NT2/D1 (cell line): ENCODE measurements at places on chromosomes 7 and 10.
A peak's percentile ranks its signal among the peaks of the same experiment; 100 is the strongest.

GRCh38 chr7:46009211-46009610 lies 88.1 kb upstream of the IGFBP3 start:
- DNase-seq = no peak

GRCh38 chr10:130882906-130883305 lies 428.6 kb downstream of the TCERG1L start:
- no peak for DNase-seq

DNA sequence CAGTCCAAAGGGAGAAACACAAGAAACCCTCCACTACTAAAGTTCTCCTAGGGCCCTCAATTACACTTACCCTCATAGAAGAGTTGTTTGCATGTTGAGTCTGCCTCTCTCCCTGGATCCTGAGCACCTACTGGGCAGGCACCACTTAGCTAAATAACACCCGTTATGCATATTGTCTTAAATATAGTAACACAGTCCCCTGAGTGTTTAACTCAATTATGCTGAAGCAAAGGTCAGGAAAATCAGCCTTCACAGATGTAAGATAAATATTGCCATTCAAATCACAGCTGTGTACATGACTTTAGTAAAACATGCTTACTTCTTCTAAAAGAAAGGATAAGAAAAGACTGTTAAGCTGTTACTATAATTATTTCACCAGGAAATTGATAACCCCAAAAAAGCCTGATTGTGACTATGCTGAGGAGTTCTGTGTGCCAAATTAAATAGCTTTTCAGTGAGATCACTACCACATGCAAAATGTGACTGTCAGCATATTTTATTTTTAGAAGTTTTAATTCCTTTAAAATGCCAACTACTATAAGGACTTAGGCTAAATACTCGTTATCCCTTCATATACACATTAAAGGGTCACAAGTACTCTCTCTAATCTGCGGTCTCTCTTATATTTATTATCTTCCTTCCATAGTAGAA lies 733.9 kb upstream of the PHF14 start:
- DNase-seq = no peak

DNA sequence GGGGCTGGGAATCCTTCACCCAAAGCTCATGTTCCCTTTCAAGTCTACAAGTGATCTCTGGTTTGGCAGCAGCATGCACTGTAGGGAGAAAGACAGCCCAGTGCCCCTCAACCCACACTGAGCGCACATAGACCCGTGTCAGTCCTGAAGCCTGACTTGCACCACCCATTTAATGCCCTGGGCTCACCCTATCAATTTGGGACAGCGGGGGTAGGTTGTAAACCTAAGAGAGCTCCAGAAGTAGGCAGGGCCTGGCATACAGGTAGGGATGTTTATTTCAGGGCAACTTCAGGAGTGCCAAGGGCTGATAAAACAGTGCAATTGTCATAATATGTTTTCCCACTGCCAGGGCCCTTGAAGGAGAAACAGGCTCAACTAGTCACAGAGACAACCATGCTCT lies 3.5 kb upstream of the ATP6V0E2 start:
- no peak for DNase-seq

DNA sequence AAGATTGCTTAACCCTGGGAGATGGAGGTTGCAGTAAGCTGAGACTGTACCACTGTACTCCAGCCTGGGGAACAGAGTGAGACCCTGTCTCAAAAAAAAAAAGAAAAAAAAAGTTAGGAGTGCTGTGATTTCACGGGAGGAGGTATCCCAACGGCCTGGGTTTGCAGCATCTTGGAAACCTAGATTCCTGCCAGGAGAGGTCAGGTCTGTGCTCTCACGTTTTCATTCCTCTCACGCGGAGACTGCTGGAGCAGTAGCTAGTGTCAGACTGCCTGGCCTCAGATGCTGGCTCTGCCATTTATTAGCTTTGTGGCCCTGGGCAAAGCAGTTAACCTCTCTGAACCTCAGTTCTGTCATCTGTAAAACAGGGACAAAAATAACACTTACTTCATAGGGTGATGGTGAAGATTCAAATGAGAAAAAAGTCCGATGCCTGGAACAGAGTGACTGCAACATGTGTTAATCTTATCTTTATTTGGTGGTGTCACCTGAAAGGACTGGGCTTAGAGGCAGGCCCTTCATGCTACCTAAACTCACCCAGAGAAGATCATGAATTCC lies 94.9 kb downstream of the GAD2 start:
- DNase-seq = peak; percentile 54

DNA sequence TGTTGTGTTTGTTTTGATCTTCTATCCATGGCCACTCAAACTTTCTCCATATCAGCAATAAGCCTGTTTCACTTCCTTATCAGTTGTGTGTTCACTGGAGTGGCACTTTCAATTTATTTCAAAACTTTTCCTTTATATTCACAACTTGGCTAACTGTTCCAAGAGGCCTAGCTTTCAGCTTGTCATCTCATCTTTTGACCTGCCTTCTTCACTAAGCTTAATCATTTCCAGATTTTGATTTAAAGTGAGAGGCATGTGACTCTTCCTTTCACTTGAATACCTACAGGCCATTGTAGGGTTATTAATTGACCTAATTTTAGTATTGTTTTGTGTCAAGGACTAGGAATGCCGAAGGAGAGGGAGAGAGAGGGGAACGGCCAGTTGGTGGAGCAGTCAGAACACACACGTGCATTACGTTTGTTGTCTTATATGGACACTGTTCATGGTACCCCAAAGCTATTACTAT lies 5.5 kb upstream of the GNAT3 start:
- no peak for DNase-seq

- no peak for DNase-seq
Observed at GRCh38 chr10:34576797-34577196, 238.3 kb downstream of the PARD3 start.

GRCh38 chr7:131532570-131533091 lies 23.8 kb downstream of the PODXL start:
- no peak for DNase-seq

DNA sequence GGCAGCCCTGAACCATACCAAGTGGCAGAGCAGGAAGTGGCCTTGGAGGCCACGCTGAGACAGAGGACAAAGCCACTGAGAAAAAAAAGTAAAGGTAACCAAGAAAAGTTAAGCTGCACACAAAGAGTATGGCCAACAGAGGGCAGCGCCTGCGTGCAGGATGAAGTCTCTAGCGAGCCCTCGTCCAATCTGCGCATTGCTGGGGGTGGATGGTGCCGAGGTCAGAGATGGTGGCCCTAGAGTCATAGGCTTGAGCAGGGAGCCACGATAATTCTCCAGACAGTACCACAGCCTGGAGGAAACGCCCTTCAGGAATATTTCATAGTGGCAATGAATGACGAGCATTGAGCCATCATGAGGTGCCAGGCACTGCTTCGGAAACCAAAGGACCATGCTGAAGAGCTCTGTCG lies 9.7 kb downstream of the ATP6V0E2 start:
- peak; percentile 62 for DNase-seq

- DNase-seq = no peak
Observed at GRCh38 chr7:45324683-45325237, 167.2 kb downstream of the RAMP3 start.

DNA sequence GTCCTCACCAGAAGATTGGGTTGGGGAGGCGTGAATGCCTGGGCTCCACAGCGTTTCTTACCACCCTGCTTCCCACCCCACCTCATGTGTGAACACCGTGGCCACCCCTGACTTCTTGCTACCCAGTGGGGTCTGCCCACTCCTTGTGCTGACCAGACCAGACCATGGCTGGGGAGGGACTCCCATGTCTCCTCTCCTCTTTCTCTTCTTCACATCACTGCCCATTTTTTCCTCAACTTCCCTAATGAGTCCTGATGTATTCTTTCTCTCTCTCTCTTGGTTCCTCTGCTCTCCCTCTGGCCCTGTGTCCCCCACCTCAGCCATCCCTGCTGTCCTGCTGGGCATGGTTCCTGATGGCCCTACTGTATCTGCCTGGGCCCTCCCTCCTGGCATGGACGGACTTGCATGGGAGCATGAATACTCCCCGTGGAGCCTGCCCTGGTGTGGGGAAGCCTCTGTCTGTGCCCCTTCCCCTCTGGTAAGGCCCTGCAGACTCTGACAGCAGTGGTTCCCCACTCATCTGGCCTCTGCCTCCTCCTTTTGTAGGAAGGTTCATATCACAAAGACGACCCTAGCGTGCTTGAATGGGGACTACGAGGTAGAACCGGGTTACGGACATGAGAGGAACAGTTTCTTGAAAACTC lies 85.5 kb downstream of the ADCY1 start:
- DNase-seq = no peak

GRCh38 chr10:131532745-131533341 lies 221.3 kb upstream of the TCERG1L start:
- DNase-seq = no peak

DNA sequence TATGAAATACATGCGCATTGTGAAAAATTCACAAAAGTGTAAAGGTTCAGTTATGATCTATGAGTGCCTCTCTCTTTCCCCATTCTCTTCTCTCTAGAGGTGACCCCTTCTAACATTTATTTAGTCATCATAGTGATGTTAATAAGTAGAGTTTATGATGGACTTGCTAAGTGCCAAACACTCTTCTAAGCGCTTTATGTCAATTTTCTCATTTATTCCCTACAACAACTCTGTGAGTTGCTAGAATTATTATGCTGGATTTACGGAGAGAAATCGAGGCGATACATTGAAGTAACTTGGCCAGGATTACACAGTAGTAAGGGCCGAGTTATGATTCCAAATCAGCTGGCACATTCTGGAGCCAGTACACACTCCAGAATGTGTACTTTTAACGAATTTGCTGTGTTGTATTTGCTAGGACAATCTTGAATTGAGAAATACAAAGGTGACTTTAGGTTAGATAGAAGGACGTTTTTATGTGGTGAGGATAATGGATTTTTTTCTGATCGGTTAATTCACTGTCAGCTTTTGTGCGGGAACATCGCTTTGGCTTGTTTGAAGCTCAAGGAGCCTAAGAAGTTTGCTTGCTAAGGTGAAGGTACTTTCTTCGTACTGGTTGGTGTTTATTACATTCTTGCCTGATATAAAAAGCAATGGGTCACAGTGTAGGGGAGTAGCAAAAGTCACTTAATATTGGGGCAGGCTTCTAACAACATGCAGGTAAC lies 1.4 kb downstream of the ATRNL1 start:
- no peak for DNase-seq

GRCh38 chr10:6347391-6347951 lies 144.7 kb downstream of the PFKFB3 start:
- DNase-seq = no peak

- DNase-seq = no peak
Observed at GRCh38 chr7:103073989-103074518, 542 bp downstream of the FBXL13 start.

GRCh38 chr7:25303281-25304181 lies 75.2 kb upstream of the NPVF start:
- peak; percentile 93 for DNase-seq

- DNase-seq = no peak
Observed at GRCh38 chr7:94655126-94655847, 646 bp downstream of the SGCE start.

DNA sequence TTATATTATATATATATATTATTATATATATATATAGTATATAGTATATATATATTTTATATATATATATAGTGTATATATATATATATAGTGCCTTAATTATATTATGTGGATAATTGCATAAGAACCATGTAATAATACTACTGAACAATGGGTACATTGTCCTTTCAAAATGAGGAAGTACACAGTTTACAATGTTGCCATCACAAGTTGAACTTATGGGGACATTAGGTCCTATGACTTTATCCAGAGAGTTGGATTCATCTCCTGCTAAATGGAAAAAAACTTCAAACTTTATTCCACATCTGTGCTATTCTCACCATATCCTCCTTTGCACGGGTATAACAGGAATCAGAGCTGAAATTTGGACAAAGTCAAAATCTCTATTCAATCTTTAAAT lies 105.0 kb upstream of the AGR3 start:
- no peak for DNase-seq

DNA sequence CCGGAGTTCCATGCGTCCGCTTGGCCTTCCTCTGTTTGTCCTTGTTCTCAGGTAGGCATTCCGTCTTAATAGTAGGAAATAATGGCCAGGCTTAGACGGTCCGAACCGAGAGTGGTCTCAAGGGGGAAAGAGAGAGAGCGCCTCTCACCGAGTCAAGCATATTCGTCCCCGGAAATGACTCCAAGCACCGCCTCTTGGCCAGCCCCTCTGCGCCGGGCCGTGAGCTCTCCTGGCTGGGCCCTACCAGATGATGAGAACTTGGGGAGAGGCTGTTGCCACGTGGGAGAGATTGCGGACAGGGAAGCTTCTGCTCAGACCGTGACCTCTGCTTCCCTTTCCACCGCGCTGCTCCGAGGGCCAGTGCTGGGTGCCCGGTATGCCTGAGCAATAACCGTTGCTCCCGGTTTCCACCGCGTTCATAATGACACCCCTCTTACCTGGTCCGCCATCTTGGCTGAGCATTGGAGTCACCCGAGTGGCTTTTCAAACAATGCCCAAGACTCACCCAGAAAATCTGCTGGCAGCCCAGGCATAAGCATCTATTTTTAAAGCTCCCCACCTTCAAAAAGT lies 251.1 kb upstream of the SHH start:
- no peak for DNase-seq

- no peak for DNase-seq
Observed at GRCh38 chr10:121188005-121188404, 336.8 kb downstream of the WDR11 start.

- DNase-seq = no peak
Observed at GRCh38 chr7:33832271-33832721, 73.0 kb upstream of the BMPER start.

- no peak for DNase-seq
Observed at GRCh38 chr10:124232686-124233545, 139.5 kb upstream of the CHST15 start.

DNA sequence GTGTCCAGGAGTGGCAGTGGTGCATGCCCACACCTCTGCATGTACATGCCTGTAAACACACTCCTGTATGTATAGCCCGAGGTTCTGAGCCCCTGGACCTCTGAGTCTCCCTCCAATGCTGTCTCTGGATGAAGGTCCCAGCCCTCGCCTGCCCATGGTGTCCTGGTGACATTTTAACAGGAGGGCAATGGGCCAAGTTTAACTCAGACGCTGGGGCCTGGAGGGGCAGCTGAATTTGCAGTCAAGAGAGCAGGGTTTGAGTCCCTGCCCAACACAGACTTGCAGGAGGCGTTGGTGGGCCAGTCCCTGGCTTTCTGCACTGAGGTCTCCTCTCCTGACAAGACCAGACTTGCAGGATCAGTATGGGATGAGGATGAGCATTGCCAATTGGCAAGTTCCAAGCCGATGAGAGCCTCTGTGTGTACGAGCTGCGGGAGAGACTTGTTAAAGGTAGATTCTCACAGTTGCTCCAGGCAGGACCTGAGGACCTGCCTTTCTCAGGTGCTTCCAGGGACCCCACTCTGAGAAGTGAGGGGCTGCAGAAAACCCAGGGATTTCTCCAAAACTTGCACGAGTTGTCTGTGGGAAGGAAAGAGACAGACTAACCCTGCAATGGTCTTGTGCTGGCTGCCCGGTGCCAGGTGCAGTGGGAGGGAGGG lies 141.9 kb downstream of the ELFN1 start:
- no peak for DNase-seq
